ENCODE measurements at places on chromosomes 7 and 10.

- DNase-seq: no peak
These were observed 3.6 kb downstream of the EMX2 start for GRCh38 chr10:117546020-117546580.

DNA sequence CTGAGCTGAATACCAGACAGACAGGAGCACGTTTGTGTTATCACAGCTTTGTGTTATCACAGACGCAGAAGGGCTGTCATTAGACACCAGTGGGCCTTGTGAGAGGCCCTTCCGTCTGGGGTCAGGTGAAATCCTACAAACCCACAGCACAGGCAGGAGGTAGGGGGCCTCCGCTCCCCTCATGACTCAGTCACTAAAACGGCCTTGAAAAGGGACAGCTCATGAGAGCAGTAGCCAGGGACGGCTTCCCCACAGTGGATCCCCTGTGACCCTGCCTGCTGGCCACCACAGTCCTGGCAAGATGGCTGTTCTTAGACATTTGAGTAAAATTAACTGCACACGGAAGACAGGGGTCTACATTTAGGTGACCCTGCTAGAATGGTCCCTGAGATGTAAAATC, 215.8 kb upstream of the PPP2R2D start:
- no peak for DNase-seq

DNA sequence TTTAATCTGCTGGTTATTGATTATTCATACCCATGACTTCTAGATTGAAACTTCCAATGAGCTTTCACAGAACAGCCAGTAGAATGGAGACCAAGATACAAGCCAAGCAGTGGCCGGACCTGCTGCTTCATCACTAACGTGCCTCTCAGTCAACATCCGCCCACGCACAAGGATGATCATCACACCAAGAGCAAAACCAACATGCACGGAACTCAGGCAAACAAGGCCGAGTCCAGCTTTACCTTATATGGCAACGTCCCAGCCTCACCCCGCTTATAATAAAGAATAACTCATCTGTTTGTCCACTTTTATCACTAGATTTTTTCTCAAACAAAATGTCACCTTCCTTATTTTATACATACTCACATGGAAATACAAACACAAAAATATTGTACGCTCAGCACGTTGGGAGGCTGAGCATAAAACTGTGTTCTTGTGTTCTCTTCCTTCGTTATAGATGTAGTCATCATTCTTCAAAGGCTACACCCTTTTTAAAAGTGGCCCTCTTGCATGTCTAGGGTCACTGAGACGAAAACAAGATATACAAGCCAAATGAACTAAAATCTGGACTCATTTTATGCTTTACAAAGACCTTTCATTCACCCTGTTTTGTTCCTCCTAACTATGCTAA, 122.7 kb downstream of the SFMBT2 start:
- no peak for DNase-seq

DNA sequence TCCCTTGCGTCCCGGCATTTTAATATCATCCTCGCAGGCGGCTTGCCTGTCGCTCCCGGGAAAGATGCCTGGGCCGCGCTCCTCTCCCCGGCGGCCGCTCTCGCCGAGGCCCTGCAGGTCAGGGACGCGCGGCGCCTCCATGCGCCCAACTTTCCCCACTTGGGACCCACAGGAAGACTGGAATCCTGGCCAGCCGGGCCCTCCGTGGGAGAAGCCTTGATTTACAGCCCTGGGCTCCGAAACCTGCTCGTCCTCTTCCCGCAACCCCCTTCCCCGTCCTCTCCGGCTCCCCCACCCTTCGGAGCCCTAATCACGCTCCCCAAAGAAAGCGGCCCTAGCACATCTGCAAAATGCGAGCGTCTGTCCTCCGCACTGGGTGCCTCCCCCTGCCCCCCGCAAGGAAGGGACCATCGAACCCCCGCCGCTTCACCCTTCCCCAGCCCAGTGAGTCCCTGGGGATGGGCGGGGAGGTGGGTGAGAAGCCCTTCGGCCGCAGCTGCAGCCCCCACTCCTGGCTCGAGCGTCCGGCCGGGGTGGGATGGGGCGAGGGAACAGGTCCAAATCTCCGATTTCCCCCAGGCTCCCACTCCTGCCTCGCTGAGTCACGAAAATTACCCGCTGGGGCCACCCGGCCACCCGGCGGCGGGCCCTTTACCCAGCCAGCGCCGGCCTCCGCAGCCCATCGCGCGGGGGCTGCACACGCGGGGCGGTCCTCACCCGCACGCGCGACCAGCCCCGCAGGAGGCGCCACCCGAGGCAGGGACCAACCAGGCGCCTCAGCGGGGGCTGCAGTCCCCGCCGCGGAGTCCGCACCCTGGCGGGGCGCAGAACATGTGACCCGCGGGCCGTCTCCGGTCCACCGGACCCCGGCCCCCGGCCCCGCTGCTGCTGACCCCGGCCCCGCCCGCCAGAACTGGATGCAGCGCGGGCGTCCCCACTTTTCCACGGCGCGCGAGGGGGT, 695 bp downstream of the HSPA12A start:
- DNase-seq: no peak

DNA sequence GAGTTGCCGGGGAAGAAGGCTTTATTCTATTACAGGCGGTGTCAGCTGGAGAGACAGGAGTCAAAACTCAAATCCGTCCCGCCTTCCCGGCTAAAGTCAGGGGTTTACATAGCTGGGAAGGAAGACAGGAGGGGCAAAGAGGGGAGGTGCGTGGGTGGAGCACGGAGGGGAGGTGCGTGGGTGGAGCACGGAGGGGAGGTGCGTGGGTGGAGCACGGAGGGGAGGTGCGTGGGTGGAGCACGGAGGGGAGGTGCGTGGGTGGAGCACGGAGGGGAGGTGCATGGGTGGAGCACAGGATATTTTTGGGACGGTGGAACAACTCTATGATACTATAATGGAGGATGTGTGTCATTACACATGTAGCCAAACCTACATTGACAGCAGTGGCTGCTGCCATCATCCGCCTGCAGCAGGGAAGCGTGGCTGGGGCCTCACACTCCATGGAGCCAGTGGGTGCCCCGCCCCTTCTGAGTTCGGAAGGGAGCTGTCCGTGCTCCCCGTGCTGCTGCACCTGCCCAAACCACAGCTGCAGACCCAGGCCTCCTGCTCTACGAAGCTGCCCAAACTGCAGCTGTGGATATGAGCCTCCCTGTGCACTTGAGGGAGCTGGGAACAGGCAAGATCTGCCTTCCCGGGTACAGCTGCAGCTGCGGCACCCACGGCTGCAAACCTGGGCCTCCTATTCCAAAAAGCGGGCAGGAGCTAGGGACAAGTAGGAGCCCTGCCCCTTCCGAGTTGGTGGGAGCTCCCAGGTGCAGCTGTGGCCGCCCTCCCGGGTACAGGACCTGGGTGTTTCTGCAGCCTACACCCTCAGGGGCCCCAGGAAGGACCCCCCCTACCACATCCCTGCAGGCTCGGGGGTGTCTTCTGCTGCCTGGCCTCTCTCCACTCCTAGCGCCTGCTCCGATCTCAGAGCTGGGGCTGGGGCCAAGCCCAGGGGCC, 119.4 kb downstream of the DYNC2I1 start:
- no peak for DNase-seq

DNA sequence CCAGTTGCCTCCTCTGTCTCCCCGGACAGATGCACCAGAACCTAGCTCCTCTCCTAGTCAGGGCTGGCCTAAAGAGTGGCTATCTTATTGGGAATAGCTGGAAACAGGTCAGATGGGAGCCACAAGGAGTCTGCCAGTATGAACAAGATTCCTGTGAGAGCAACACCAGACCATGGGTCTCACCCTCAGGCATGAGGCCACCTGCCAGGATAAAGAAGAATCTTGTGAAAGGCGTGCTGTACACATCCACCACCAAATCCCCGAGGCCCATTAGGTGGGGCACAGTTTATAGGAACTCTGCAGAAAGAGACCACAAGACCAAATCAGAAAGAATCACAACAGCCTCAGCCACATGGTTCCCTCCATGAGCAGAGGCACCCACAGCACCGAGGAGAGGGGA, 325.9 kb downstream of the TNS3 start:
- DNase-seq: no peak

DNA sequence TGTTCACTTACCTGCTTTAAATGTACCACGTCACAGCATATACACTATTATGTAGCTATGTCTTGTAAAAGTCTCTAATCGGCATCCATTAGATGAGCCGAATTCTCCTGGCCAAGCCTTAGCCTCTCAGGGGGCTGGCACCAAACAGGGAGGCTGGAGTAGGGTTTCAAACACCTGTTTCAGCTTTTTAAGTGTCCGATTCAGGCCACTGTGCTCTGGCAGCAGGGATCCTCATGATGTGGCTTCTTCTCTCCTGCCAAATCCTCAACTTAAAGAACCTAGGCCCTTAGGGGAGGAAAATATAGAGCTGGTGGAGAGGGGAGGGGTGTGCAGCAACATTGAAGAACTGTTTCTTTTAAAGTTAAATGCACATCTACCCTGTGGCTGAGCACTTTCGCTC, 68.5 kb upstream of the NFKB2 start:
- no peak for DNase-seq

DNA sequence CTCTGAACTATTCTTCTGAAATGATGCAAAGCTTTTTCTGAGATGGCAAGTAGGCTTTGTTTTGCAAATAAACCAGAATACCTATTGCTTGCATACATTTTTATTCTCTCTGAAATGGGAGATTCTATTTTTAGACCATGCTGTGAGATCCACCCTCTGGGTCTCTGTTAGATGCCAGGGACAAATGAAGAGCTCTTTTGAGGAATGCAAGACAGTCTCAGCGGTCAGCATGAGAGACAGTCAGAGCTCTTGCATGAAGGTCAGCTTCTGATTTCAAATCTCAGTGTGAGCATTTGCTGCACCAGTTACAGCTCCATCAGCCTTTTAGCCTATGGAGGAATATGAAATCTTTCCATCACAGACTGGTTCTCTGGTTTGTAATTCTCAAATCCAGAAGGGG, 429.9 kb upstream of the KLF6 start:
- DNase-seq: no peak

- DNase-seq: peak; percentile 22
These were observed 64.8 kb upstream of the CAPZA2 start for GRCh38 chr7:116797612-116798011.

DNA sequence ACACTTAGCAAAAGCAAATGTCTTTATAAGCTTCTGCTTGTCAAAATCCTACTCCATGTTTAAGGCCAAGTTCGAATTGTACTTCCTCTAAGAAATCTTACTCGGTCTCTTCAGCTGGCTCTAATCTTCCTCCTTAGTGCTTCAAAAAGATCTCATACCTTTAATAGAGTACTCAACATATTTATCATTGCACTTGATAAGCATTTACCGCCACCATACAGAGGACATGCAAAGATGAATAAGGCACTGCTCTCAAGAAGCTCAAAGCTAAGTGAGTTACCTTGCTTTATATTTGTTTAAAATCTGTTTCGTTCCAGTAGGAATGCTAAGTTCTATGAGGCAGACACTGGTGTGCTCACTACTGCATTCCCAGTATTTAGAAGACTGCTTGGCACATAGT, 61.9 kb upstream of the DNAJB12 start:
- no peak for DNase-seq

- peak; percentile 32 for DNase-seq
These were observed 463.9 kb downstream of the PARD3 start for GRCh38 chr10:34351161-34351560.

GRCh38 chr10:86969421-86970041, 1.2 kb downstream of the ADIRF start:
- no peak for DNase-seq

- no peak for DNase-seq
These were observed 58.4 kb downstream of the ADCYAP1R1 start for GRCh38 chr7:31110331-31111108.

DNA sequence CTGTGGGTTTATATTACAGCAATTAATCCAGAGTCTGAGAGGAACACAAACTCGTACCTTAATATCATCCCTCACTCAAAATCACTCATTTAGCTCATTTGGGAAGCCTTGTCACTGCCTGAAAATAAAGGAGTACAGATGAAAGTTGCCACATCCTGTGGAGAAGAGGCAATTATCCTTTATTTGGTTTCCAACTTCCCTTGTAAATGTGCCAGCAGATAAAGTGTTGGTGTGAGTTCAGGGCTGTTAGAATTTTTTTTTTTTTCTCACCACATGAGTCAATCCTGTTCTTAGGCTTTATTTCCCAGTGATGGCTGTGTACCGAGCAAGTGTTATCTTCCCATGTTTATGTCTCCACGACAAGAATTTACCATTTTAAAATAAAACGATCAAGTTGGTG, 99.0 kb upstream of the SMIM30 start:
- DNase-seq: peak; percentile 6

DNA sequence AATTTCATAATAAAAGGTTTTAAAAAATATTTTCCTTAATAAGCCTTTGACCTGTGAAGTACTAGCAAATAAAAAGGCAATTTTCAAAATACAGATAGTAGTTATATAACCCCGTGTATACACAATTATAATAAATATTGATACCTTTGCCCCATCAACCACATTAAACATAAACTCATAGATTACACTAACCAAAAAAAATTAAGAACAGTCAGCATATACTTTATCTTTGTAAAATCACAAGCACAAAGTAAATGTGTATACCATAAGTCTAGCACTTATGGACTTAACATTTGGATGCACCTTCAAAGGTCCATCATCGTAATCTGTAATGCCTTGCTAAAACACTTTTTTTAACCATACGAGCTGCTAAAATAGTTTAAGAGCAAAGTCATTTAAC, 123.4 kb downstream of the SNX13 start:
- no peak for DNase-seq

- DNase-seq: peak; percentile 84
These were observed 2.1 kb upstream of the ADD3 start for GRCh38 chr10:110005719-110006118.

Data from fibroblast of pulmonary artery (primary cell).